ENCODE measurements at places on chromosomes 5 and 9.

- DNase-seq, result no peak
Measured at GRCh38 chr5:493119-493701, 31.0 kb downstream of the SLC9A3 start.

DNA sequence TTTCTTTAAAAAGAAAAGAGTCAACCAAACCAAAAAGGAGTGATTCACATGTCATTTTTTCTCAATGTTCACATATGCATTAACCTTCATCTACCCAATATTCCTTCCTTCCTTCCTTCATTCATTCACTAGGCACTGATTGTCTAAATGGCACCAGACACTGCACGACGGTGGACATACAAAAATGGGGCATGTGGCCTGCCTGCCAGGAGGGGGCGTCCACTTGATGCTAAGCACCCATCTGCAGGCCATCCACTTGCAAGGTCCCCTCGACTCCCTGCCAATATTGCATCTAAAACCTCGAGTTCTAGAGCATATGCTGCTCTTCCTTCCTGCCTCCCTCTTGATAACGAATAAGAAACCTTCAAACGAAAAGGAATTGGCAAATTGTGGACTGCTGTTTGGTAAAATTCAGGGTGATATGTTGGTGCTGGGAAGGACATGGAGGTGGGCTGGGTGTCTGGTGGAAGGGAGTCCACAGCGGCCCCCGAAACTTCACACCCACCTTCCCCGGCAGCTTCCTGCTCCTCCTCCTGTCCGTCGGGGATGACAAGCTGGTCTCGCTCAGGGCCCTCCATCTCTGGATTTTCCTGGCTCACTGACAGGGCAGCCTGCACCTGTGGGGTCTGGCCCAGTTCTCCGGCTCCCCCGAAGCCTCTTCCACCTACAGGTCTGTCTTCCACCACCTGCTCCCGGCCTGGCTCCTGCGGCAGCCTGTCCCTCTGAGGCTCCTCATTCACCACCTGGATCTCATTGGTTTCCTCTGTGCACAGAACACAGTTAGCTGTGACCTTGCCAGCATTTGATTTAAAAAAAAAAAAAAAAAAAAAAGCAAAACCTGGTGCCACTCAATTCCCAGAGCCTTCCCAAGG, 64.3 kb downstream of the GOLM1 start:
- DNase-seq, result no peak

GRCh38 chr9:1051210-1051583, 1.0 kb downstream of the DMRT2 start:
- DNase-seq, result no peak

DNA sequence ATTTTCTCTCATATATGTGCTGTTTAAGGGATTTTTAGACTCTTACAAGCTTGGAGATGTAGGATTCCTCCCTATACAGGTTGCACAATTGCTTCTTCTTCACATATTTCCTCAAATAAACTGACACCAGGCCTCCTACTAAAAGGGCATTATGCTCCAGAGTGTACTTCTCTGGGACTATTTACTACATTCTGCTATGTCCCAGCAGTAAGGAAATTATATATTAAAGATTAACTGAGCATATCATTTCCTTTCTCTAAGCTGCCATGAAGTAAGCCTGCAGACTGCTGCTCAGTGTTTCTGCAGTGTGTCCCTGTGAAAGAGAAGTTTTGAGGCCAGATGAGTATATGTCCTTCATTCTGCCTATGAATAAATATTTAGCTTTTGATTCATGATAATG, 356.9 kb upstream of the NUDT12 start:
- DNase-seq, result no peak

DNA sequence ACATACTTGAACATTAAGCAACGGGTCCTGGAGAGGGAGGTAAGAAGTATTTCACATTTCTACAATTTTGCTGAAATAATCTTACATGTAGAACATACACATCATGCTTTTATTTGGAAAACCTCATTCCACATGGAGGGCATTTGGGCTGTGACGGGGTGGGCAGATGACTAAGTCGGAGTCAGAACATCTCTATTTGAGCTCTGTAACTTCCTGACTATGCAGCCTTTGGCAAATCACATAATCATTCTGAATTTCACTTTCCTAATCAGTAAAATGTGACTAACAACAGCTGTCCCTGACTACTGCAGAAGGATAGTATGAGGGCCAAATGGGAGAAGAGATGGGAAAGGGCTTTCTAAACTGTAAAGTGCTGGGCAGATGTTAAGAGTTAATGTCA, 17.1 kb upstream of the IL6ST start:
- no peak for DNase-seq

DNA sequence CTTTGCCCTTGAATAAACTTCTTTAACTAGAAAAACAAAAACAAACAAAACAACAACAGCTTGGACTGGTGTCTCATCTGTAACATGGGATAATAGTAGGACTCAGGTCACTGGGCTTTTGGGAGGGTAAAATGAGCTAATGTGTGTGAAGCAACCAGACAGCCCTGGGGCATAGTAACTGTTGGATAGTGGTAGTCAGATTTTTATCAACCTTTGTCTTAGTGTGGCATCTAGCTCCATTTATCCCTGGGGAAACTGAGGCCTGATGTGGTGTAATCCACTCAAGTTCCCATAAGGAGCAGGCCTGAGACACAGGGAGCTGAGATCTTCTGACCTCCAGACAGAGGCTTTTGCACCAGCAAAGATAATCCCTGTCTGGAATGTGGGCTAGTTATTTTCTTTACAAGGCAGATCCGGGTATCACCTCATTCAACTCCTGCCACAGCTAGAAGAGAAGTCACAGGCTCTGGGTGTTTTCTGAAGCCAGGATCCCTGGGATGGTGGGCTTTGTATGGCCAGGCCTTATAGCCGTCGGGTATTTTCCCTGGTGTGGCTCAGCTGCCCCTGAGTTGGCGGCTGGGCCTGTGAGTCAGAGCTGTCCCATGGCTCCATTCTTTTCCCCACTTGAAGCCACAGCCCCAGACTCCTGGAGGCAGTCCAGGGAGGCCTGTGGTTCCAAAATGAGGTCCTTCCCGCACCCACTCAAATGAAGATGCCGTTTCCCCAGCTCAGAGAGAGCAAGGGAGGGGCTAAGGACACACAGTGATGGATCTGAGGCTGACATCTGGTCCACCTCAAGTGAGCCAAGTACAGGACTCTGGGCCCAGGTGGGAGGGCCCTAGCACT, 26.1 kb upstream of the CSF1R start:
- DNase-seq, result no peak

DNA sequence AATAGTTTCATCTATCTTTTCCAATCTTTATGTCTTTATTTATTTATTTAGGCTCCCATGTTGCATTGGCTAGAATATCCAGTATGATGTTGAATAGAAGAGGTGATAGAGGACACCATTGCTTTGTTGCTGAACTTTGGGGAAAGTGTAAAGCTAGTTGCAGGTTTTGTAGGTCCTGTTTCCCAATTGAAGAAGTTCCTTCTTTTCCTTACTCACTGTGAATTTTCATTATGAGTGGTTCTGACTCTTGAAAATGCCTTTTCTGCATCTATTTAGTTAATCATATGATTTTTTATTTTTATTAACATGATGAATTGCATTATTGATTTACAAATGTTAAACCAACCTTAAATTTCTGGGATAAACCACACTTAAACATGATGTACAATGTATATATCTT, 58.9 kb upstream of the NR3C1 start:
- DNase-seq, result no peak

GRCh38 chr5:127961763-127962145, 121.8 kb upstream of the SLC12A2 start:
- DNase-seq, result no peak

DNA sequence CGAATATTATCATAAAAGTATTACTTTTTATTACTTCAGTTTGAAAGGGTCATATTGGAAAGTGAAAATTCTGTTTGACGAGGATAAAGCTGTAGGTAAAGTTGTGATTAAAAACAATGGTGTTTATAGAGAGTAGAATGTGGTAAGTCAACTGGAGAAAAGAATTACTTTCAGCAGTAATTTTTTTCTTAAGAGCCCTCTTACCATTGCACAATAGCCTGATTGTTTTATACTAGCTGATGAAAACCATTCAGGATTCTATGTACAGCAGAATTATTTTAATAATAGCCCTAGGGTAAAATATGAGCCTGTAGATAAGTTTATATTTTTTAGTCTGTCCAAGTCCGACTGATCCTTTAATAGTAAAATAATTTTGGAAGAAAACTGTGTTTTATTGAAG, 16.6 kb downstream of the CDC42SE2 start:
- no peak for DNase-seq

GRCh38 chr9:34032631-34033030, 16.1 kb downstream of the UBAP2 start:
- DNase-seq, result no peak

DNA sequence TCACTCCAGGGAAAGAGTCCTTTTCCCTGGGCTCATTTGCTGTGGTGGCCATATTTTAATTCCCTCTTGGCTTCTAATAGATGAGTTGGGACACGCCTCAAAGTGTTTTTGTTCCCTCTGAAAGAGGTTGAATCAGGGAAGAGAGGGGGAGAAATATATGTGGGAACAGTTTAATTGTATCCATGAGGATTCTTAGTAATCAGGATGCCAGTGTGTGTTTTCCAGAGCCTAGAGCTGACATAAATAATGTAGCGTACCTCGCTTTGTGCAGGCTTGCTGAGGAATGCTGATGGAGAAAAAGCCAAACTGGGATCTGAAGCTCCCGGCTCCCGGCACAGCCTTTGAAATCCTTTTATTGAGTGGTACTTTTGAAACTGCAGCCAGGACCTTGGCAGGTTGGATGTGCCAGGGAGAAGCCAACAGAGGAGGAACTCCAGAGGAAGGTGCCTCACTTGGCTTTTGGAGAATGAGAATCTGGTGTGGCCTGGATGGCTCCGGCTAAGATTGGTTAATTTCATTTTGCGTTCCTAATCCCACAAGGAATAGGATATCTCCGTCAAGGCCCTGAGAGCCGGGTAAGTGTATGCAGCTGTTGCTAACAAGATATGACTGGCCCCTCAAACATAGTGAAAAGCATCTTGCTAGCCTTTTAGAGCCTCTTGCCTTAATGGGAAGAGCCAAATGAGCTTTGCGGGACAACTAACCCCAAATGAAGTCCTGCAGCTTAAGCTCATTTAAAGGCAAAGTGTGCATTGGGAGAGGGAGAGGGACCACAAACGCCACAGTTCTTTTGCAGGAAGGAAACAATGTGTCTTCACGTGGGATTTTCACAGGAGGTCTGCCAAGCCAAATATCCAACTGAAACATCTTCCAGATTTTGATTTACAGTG, 471.1 kb upstream of the WWC1 start:
- DNase-seq, result no peak

- DNase-seq, result no peak
Measured at GRCh38 chr5:81717860-81718259, 33.0 kb downstream of the SSBP2 start.

- no peak for DNase-seq
Measured at GRCh38 chr5:178325679-178326373, 93.2 kb upstream of the PHYKPL start.

- DNase-seq, result no peak
Measured at GRCh38 chr9:98318041-98318790, 62.8 kb upstream of the TBC1D2 start.

DNA sequence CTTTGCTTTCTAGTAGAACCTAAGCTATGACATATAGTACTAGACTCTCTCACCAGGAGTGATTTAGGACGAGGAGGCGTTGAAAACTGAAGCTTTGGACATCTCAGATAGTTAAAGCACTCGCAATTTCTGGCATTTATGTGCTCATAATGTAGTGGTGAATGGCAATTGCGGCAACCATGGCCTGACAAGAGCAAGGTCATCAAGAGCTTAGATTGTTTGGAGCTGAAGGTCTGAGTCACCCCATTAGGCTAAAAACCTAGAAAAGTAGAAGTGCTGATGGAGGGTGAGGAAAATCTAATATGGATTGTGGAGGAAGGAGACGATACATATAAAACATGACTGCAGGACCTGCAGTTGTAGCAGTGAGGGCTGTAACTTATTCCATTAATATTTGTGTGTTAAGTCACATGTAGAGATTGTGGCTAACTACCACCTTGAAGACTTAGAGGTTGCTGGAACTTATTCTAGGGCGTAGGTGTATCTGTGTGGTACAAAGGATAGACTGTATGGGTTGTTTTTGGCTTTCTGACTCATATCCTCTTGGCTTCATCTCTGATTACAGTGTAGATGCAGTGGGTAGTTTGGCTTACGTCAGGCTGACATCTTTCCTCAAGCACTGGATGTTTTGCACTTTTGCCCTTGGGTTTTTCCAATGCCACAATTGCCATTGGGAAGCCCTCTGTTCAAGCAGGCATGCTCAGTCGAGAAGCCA, 138.9 kb upstream of the CDKN2B start:
- no peak for DNase-seq

DNA sequence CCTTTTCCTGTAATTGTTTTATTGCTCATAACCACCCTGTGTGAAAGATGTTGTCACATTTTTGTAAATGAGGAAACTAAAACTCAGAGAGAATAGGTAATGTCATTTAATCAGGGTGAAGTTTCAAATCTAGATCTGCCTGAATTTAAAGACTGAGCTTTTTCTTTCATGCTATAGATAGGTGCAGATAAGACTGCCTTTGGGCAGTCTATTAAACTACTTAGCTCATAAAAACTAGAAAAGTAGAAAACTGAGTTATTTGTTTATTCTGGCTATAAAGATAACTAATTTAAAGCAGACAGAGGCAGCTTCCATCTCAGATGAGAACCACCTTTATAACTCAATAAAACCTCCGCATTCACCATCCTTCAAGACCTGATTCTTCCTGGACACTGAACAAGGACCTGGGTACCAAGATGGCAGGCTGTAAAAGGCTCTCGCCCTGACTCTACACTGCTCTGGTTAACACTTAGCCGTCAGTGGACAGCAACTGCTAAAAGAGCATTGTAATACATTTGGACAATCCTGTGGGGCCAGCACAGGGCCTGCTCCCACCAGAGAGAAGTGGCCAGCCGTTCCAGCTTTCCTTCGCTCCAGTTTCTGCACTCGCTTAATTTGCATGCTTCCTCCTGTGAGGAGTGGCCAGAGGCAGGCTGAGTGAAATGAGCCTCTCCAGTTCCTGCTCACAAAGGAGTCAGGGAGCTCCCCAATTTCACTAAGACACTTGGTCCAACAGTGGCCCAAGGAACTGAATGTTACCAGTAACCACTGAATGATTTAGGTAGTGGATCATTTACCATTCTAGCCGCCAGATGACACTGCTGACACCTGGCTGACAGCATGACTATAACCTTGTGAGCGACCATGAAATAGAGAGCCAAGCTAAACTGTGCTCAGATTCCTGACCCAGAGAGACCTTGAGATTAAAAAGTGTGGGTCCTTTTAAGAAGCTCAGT, 566.4 kb downstream of the EFNA5 start:
- DNase-seq, result no peak

DNA sequence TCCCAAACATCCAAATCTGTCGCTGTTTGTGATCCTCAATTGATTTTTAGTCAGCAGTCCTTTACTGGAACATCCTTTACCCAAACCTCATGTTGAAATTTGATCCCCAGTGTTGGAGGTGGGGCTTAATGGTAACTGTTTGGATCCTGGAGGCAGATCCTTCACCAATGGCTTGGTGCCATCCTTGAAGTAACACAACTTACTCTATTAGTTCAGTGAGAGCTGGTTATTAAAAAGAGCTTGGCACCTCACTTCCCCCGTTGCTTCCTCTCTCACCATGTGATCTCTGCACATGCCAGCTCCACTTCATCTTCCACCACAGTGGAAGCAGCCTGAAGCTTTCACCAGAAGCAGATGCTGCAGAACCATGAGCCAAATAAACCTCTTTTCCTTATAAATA, 40.3 kb downstream of the DNAJB5 start:
- DNase-seq, result no peak

- DNase-seq, result no peak
Measured at GRCh38 chr5:99865159-99865558, 670.0 kb upstream of the FAM174A start.
